ENCODE measurements at places on chromosomes 5 and 9. TPM values are rescaled to one million over a fixed set of nuclear protein-coding genes. Genes with fewer than 3 reads are reported as not detected.

PCA3 gene
- 0.26 TPM for total RNA-seq

TDRD7 gene
- 12.6 TPM for total RNA-seq

LHX6 gene
- total RNA-seq = not detected

RFESD gene
- 2.2 TPM for total RNA-seq

MYORG gene
- total RNA-seq = 0.92 TPM

WHRN gene
- 0.25 TPM for total RNA-seq

PIP5KL1 gene
- 0.66 TPM for total RNA-seq

FAM169A gene
- total RNA-seq = 0.19 TPM

INSL4 gene
- total RNA-seq = under 0.01 TPM

TAF9 gene
- total RNA-seq = 87.4 TPM

SAXO1 gene
- total RNA-seq = under 0.01 TPM

SQSTM1 gene
- total RNA-seq = 903 TPM

SPINK6 gene
- not detected for total RNA-seq

ARID3C gene
- total RNA-seq = 0.31 TPM

GIN1 gene
- total RNA-seq = 5.3 TPM

SH3RF2 gene
- 1.8 TPM for total RNA-seq

DDX41 gene
- 101 TPM for total RNA-seq

SPINK1 gene
- total RNA-seq = not detected

KIAA0825 gene
- 4.1 TPM for total RNA-seq

PGM5 gene
- 66.7 TPM for total RNA-seq

EGFLAM gene
- 8.9 TPM for total RNA-seq

CTXN3 gene
- total RNA-seq = not detected

CNTNAP3 gene
- total RNA-seq = 76.5 TPM

SLCO6A1 gene
- not detected for total RNA-seq

OCLN gene
- total RNA-seq = 0.66 TPM

TMEM171 gene
- total RNA-seq = 1.2 TPM

ENHO gene
- not detected for total RNA-seq

SPATA9 gene
- not detected for total RNA-seq

ENTREP1 gene
- 0.13 TPM for total RNA-seq

SLC36A2 gene
- not detected for total RNA-seq

PPP3R2 gene
- total RNA-seq = not detected

GPR151 gene
- not detected for total RNA-seq

XRCC4 gene
- total RNA-seq = 83.2 TPM

PCDHA9 gene
- total RNA-seq = 0.06 TPM

GALT gene
- total RNA-seq = 34.8 TPM

ANKRD18A gene
- total RNA-seq = 0.13 TPM

PLAC8L1 gene
- 0.40 TPM for total RNA-seq

MARVELD2 gene
- total RNA-seq = 1.3 TPM

EFNA5 gene
- 18.2 TPM for total RNA-seq

LCN1 gene
- not detected for total RNA-seq

STXBP1 gene
- total RNA-seq = 16.8 TPM

All from aortic smooth muscle cell (primary cell).